Mammary epithelial cell (primary cell): ENCODE measurements at places on chromosomes 7 and 10. TPM values are rescaled to one million over a fixed set of nuclear protein-coding genes. Genes with fewer than 3 reads are reported as not detected.

DNA sequence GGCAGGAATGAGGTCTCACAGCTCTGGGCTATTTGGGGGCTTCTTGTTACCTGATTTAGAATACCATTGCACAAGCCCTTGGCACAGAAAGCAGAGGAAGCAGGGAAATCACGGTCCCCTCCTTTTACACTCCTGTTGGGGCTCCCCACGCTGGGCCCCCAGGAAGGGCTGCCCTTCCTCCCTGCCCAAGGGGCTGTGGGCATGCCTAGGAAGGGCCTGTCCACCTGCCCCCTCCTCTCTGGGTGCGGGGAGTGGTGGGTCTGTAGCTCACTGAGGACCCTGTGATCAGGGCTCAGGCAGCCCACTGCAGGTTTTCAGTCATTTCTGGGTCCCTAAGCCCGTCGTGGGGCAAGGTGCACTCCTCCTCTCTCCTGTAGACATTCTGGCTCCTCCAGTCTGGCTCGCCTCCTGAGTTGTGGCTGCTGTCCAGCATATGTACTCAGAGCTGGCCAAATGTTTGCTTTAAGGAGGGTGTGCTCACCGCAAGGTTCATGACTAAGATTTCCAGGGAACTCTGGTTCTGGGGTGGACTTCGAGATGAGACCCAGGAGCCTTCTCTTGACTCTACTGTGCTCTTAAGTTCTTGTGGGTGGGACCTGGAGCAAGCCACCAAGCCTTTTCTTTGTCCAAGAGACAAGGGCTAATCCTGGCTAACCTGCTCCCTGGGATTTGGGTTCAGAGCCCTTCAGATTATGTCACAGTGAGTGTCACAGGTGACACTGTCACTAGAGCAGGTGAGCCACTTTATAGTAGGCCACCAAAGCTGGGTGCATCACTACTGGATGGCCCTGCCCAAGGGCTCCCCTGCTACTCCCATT, 56.0 kb downstream of the TACR2 start:
- peak; percentile 88 for DNase-seq

- no peak for DNase-seq
Measured at GRCh38 chr7:116784647-116785046, 77.7 kb upstream of the CAPZA2 start.

DNA sequence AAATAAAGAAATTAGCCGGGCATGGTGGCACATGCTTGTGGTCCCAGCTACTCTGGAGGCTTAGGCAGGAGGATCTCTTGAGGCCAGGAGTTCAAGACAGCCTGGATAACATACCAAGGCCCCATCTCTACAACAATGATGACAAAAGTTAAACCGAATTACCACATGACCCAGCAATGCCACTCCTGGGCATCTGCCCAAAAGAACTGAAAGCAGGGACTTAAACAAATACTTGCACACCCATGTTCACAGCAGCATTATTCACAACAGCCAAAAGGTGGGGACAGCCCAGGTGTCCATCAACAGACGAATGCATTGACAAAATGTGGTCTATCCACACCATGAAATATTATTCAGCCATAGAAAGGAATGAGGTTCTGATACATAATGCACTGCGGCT, 83.9 kb downstream of the HIP1 start:
- DNase-seq, result no peak

DNA sequence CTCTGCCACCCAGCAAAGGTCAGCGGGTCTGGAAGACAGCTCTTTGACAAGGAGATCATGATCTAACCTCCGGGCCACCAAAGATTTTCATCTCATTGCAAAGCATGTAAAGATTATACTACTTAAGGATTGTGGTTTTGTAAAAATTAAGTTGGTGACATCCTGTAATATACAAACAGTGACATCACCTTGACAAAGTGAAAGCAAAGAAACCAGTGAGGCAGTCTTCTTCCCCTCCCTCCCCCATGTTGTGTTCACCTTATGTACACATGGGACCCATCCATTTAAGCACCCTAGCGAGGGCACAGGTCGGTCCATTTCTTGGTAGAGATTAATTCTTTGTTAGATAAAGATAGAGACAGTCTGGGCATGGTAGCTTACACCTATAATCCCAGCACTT, 3.9 kb downstream of the MDH2 start:
- no peak for DNase-seq

- DNase-seq, result no peak
Measured at GRCh38 chr7:15916681-15917380, 230.3 kb upstream of the MEOX2 start.

- DNase-seq, result no peak
Measured at GRCh38 chr7:106629516-106629915, 31.4 kb downstream of the CCDC71L start.

- DNase-seq, result no peak
Measured at GRCh38 chr10:62048470-62048869, 147.0 kb downstream of the ARID5B start.

- no peak for DNase-seq
Measured at GRCh38 chr7:139776486-139777132, 1.2 kb downstream of the HIPK2 start.

Gene VWDE
- total RNA-seq, result 3.6 and 3.9 TPM in 2 replicates

DNA sequence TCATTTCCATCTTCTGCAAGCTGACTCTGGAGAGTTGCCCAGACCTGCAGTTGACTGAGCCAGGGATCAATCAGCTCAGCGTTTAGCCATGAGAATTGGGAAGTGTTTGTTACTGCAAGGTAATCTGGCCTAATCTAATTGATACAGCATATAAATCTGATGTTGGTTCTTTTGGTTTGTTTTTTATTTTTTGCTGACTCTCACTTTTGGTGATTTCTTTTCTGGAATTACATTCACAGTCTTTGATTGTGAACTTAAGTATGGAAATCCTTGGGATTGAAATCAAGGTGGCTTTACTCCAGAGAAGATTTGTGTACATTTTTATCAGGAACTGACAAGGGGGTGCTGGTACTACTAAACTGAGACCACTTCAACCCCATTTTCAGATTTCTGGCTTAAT, 1.7 kb upstream of the GIMAP6 start:
- DNase-seq, result no peak
